ENCODE measurements at places on chromosomes 3 and 15.

GRCh38 chr15:95826412-95827195, 503.9 kb upstream of the NR2F2 start:
- DNase-seq, result no peak

- DNase-seq, result no peak
Observed at GRCh38 chr3:24318677-24319287, 175.9 kb downstream of the THRB start.

GRCh38 chr15:33846142-33846541, 122.2 kb upstream of the CHRM5 start:
- DNase-seq, result no peak

DNA sequence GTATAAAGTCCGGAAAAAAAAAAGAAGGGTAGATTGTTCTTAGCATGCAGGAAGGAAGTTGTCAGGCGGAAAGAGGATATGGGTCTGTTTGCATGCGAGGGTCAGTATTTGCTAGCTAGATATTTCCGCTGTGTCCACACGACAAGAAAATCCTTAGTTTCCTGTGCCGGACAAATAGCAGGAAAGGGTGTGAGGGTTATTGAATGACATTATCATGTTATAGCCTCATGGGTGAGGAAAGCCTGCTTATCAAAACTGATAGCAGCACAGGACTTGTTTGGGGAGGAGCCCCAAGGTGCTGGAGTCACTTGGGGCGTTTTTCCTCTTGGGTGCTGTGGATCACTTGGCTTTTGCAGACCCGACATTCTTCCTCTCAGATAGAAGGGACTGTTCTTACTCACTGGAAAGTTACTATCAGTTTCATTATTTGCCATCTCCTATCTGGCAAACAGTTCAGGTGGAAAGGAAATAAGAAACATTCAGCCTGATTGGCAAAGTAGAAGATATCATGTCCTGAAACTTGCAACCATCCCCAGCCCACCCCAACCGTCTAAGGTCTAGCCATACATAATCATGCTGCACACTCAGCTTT, 127.2 kb upstream of the DPH6 start:
- DNase-seq, result no peak

DNA sequence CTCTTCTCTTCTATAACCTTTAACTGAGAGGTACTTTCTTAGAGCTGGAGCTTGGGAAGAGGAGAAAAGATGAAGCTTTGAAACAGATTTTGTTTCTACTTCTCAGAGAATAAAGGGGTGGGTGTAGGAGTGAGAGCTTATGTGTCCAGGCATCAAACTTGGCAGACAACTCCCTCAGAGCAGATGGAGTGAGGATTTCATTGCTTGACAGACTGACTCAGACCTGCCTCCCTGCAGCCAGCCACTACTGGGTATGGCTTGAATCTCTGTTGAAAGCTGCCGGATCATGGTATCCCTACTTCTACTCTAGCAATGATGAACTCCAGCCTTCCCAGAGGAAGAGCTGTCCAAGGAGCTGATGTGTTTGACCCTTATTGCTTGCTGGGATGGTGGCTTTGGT, 36.7 kb downstream of the SYN2 start:
- DNase-seq, result no peak

- no peak for DNase-seq
Observed at GRCh38 chr3:116230431-116231020, 214.8 kb downstream of the LSAMP start.

GRCh38 chr3:176795891-176796290, 401.4 kb downstream of the TBL1XR1 start:
- no peak for DNase-seq

- no peak for DNase-seq
Observed at GRCh38 chr3:150094150-150094933, 123.6 kb upstream of the PFN2 start.

DNA sequence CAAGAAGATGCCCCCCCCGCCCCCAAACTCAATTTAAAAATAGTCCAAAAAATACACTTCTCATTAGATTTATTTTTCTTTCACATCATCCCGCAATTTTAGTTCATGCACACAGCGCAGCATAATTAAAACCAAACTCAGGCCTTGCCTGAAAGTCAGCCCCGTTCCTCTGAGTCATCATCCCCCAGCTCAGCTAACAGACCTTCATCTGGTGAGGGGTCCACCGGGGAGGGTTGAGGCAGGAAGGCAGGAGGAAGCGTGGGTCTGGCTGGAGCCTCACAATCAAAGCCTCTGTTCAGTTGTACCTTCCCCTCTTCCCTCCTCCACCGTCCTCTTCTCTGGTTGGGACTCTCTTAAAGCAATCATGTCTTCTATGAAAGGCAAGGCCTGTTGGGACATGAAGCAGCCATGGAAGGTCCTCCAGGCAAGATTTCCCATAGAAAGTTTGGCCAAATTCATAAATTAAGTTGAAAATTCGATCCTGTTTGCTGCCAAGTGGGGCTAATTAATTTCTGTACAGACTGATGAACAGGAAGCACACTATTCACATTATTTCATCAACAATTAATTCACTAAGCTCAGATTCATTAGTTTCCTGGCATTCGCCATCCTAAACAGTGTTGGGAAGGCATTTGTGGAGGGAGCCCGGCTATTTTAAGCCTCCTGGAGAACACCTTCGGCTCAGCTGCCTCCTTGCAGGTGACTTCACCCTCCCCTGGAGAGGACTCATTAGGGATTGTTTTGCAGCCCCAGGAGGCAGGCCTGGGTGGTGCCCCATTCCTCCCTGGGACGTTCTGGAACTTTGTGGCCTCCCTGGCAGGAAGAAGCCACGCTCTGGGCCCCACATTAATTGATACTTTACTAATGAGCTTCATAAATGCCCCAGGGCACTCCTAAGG, 72.3 kb upstream of the BNC1 start:
- no peak for DNase-seq

DNA sequence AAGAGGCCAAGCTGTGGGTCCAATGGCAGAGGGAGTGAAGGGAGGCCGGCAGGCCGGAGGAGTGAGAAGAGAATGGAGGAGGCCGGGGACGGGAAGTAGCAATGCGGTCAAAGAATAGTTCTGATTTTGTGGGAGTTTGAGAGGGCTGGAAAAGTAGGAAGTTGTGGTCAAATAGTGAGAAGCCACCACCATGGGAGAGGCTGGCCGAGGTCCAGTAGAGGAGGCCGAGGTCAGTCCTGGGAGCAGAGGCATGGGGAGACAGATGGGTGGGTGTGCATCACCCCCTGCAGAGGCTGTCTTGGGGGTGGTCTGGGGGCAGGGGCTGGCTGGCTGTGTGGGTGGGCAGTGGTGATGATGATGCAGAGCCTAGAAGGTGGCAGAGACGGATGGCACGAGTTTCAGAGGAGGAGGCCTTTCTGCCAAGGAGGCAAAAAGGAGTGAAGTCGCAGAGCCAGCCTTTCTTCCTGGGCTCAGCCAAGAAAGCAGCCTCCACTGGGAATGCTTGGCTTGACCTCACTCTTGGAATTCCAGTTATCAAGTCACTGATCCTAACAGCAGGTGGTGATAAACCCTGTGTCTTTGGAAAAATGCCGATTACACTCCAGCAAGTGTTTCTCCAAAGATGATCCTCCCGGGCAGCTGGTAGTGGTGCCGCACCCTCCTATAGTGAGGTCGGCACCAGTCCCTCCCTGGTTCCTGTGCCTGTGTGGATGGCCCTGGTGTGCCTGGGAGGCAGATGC, 57.3 kb downstream of the ARNT2 start:
- peak; percentile 19 for DNase-seq

GRCh38 chr3:136957751-136958288, at the start of gene IL20RB:
TSS of gene IL20RB (plus strand) at chr3:136957983. CDS start at chr3:136958114, 131 bp downstream.
- DNase-seq, result no peak

GRCh38 chr3:82355228-82355627, 593.8 kb upstream of the GBE1 start:
- no peak for DNase-seq

DNA sequence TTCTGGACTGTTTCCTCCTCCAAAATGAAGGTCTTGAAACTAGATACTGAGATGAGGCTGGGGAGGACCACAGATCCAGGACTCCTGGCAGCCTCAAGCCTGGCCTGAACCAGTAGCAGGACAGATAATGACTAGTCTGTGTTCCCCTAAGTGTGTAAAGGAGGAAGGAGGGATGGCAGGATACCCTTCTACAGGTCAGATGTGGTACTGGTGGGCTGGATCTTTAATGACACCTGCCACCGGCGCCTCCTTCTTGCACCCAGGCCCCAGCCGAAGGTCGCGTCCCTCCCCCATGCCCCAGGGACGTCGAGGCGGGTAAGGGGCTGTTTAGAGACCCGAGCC, 556 bp downstream of the USP19 start:
- peak; percentile 21 for DNase-seq

- DNase-seq, result no peak
Observed at GRCh38 chr3:157819270-157820156, 286.7 kb downstream of the SHOX2 start.

DNA sequence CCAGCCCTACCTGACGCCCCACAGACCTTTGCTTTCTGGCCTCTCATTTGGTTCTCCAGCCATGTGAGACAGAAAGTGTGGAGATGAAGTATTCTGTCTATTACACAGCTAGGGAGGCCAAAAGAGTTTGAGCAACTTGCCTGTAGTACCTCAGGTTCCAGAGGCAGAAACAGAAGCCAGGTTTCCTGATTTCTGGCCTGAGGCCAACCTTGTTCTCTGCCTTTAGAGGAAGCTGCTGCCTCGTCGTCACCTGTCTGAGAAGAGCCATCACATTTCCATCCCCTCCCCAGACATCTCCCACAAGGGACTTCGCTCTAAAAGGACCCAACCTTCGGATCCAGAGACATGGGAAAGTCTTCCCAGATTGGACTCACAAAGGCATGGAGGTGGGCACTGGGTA, 3.8 kb downstream of the IL17RE start:
- no peak for DNase-seq

- DNase-seq, result no peak
Observed at GRCh38 chr3:157844800-157845565, 261.2 kb downstream of the SHOX2 start.

GRCh38 chr3:106826791-106827311, 550.4 kb upstream of the CCDC54 start:
- no peak for DNase-seq

Data from NB4 (cell line).